Progenitor cell of endocrine pancreas (in vitro differentiated cells): ENCODE measurements at places on chromosomes 13 and 19. TPM values are rescaled to one million over a fixed set of nuclear protein-coding genes. Genes with fewer than 3 reads are reported as not detected.

GRCh38 chr13:53142306-53142705 lies 113.7 kb downstream of the OLFM4 start:
- H3K4me3 ChIP-seq = no peak overlapping the region
- no peaks in the 10 kb centered on the region for H3K27me3 ChIP-seq
- DNase-seq = no peak
- H3K27ac ChIP-seq = no peak overlapping the region
- H3K4me1 ChIP-seq = no peaks in the 10 kb centered on the region

DNA sequence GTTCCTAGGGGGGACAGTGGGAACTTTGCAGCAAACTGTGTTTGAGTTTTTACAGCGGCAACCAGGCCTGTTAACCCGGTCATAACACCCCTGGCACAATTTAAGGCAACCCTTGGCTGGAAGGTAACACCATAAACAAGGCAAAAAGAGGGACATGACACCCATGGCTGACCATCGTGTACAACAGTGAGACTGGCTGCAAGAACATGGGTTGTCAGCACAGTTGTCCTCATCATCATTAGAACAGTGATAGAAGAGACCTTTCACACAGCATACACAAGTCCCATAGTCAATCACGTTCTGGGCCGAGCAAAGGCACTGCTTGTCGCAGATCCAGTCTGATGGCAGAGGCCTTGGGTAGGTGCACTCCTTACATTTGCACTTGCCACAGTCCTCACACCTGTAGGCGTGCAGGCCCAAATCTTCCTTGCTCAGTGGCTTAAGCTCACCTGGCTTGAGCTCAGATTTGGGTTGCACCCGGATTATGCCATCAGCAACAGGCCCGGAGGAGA lies 4.1 kb downstream of the SPRY2 start:
- peaks cover 33% of the 10 kb centered on the region for H3K4me1 ChIP-seq
- no peak for DNase-seq
- H3K4me3 ChIP-seq = no peak overlapping the region
- no peaks in the 10 kb centered on the region for H3K27me3 ChIP-seq
- peaks cover 47% of the 10 kb centered on the region for H3K36me3 ChIP-seq

DNA sequence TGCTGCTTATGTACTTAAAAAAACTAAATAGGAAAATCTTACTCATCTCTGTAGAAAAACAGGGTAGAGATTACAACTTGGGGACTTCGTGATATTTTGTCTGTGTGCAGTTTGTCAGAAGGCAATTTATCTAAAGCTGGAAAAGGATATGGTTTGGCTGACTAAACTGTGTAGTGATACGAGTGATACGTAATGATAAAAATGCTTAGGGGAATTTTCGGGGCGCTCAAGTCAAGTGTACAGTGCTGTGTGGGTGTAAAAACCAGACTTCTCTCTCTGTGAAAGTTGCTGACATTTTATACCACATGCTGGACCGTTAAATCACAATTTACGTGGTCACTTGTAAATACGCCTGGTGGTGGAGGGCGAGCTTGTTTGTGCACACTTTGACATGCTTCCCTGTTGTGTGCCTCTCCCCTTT lies 221.7 kb downstream of the KCNRG start:
- peaks cover 5% of the 10 kb centered on the region for H3K36me3 ChIP-seq
- no peak overlapping the region for H3K27ac ChIP-seq
- no peak overlapping the region for H3K4me3 ChIP-seq
- H3K4me1 ChIP-seq = peaks cover 22% of the 10 kb centered on the region

- H3K4me1 ChIP-seq = peaks cover 32% of the 10 kb centered on the region
- no peaks in the 10 kb centered on the region for H3K27me3 ChIP-seq
- peaks cover 38% of the 10 kb centered on the region for H3K36me3 ChIP-seq
- H3K27ac ChIP-seq = no peak overlapping the region
Measured at GRCh38 chr13:80338781-80339562, 2.0 kb downstream of the SPRY2 start.

DNA sequence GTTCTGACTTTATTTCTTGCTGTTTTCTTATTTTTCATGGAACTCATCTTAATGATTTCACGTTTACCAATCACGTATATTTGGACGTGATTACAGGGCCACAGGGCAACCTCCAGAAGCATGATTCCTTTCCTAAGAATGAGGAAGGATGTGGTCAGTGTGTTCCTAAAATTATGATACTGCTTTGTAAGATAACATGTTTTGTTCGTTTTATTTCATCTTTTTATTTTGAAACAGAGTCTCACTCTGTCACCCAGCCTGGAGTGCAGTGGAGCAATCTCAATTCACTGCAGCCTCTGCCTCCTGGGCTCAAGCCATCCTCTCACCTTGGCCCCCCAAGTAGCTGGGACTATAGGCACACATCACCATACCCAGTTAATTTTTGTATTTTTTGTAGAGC lies 24.8 kb upstream of the LAIR1 start:
- no peaks in the 10 kb centered on the region for H3K36me3 ChIP-seq
- H3K4me3 ChIP-seq = no peak overlapping the region
- no peak for DNase-seq
- no peak overlapping the region for H3K27ac ChIP-seq

DNA sequence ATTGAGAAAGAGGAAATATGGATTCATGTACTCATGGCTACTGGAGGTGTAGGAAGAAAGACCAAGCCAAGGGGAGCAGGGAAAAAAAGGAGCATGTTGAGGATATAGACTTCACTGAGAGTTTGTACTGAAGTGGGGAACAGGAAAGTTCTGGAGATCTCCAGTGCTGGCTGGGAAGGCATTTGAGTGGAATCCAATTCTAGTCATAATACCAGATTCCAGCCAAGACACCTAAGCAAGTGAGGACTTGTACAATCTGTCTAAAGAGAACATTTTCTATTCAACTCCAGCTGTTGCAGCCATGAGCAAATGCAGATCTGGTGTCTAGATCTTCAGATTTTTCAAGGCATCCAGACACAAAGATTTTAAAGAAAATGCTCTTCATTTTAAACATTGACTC lies 412.5 kb downstream of the OXGR1 start:
- H3K36me3 ChIP-seq = no peaks in the 10 kb centered on the region
- H3K27ac ChIP-seq = no peak overlapping the region
- no peak for DNase-seq
- peaks cover 3% of the 10 kb centered on the region for H3K4me1 ChIP-seq

ALKBH7 gene
- total RNA-seq = 72.1 and 79.1 TPM in 2 replicates

PRKCG gene
- 6.5 and 8.4 TPM in 2 replicates for total RNA-seq
